CD4-positive, alpha-beta T cell treated with Interleukin-4 for 1 hour (primary cell): ENCODE measurements at places on chromosomes 13 and 19.

GRCh38 chr19:55165952-55166529 lies 372 bp downstream of the DNAAF3 start:
- DNase-seq = peak; percentile 62

DNA sequence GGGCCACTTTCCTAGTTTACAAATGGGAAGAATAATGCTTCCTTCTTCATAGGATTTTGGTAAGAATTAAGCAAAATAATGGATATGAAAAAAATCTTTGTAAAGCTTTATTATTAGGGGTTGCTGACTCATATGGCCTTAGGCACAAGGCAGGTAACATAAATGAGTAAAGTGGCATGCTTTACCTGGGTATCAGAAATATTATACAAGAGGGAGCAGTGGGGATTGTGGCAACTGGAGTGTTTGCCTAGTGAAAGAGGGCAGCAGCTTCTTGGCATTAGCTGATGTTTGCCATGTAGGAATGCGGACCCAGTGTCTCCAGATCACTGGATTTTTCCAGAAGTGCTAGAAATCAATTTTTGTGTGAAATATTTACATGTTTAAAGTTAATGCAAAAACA lies 19.5 kb downstream of the WDFY2 start:
- DNase-seq = no peak

- DNase-seq = peak; percentile 83
These were observed 1.2 kb upstream of the EEF2 start for GRCh38 chr19:3986260-3987041.

GRCh38 chr13:34037636-34038540 lies 219.9 kb downstream of the RFC3 start:
- no peak for DNase-seq
